ENCODE measurements at places on chromosomes 3 and 15. TPM values are rescaled to one million over a fixed set of nuclear protein-coding genes. Genes with fewer than 3 reads are reported as not detected.

DNA sequence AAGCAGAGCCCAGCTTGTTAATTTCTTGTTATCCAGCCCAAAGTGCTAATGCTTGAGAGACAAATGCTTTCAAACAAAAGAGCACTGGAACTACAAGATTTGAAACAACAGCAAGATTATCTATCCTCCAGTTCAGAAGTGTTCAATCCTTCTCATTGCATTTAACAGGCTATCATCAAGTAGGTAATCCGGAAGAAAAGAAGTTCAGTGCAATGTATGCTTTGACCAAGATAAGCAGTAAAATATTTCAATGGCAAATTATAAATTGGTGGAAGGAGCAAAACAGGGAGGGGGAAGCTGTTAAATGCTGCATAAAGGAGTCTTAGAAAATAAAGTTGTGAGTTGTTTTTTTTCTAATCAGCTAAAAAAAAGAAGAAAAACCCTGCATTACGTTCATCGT lies 8.8 kb downstream of the LRIG1 start:
- no peak for DNase-seq

DNA sequence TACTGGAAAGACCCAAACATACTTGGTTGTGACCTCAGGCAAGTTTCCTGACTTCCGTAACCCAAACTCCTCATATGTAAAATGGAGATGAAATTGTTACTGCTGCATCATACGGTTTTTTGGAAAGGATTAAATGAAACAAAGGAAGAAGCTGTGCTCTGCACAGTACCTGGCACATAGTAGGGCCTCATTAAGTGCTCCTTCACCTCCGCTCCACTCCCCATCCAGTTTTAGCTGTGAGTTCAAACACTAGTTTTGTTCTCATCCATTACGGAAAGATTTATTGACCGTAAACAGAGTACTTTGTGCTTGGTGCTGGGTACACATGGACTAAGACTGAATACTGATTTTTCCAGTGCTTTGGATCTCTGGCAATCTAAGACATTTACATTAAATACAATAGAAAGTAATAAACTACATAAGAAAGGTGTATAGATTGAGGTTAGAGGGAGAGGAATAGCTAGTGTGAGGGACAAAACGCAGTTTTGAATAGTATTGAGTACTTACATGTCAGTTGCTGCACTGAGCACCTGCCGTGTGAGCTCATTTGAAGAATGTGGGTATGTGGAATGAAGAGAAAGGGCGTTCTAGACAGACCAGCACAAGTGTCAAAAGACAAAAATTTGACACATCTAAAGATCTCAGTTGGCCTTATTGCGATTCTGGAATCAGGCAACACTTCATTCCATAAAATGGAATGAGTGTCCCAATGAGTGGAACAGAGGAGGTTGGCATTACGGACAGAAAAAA lies 594 bp upstream of the ICE2 start:
- no peak for DNase-seq

- DNase-seq, result no peak
Measured at GRCh38 chr3:123385499-123385898, 63.4 kb downstream of the ADCY5 start.

DNA sequence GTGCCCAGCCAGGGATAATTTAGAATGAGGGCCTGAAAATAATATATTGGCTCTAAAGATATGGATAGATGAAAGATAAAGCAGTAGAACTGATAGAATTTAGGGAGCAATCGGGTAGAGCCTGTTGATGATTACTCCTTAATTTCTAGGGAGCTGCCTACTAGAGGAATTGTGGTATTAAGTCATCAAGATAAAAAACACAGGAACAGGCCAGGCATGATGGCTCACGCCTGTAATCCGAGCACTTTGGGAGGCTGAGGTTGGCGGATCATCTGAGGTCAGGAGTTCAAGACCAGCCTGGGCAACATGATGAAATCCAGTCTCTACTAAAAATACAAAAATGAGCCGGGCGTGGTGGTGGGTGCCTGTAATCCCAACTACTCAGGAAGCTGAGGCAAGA lies 130.4 kb downstream of the PCCB start:
- DNase-seq, result peak; percentile 34

DNA sequence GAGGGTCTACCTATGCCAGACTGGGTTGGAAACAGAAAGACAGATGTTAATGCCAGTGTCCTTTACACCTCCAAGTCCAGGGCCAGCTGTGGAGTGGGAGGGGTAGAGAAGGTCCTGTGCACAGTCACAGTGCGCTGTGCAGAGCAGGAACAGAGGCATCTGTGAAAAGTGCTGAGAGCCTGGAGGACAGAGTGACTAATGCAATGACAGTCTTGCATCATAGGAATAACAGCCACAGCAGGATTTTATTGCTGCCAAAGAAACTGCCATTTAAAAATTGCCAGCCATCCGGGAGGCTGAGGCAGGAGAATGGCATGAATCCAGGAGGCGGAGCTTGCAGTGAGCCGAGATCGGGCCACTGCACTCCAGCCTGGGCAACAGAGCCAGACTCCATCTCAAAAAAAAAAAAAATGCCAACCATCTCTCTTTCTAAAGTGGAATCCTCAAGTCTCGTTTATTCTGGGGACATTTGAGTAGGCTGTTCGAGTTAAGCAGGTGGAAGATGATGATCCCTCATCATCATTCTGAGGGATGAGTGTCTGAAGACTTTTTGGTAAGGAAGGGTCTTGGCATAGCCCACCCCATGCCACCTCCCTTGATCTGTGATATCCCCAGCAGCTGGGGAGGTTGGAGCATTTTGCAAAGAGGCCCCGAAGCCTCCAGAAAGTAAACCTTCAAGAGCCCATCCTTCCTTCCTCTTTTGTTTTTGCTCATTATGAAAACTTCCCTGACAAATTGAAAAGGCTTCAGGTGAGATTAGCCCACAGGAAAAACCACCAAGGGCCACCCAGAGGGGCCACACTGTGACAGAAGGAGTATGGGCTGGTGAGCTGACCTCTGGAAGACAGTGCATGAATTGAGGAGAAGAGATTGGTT lies 7.7 kb downstream of the CCR2 start:
- DNase-seq, result no peak

LRRC28 gene
- 17.5 TPM for total RNA-seq

DNA sequence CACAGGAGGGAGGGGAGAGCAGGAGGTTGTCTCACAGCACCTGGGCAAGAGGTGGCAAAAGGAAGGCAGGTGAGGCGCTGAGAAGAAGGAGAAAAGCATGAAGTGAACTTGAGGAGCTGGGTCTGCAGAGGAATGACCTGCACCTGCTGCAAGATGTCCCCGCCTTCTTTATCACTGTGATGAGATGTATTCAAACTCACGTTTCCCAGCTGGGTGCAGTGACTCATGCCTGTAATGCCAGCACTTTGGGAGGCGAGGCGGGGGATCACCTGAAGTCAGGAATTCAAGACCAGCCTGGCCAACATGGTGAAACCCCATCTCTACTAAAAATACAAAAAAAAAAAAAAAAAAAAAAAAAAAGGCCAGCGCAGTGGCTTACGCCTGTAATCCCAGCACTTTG lies 22.2 kb upstream of the ZNF710 start:
- DNase-seq, result no peak

SPATA12 gene
- under 0.01 TPM for total RNA-seq

ALAS1 gene
- 29.7 TPM for total RNA-seq

DNA sequence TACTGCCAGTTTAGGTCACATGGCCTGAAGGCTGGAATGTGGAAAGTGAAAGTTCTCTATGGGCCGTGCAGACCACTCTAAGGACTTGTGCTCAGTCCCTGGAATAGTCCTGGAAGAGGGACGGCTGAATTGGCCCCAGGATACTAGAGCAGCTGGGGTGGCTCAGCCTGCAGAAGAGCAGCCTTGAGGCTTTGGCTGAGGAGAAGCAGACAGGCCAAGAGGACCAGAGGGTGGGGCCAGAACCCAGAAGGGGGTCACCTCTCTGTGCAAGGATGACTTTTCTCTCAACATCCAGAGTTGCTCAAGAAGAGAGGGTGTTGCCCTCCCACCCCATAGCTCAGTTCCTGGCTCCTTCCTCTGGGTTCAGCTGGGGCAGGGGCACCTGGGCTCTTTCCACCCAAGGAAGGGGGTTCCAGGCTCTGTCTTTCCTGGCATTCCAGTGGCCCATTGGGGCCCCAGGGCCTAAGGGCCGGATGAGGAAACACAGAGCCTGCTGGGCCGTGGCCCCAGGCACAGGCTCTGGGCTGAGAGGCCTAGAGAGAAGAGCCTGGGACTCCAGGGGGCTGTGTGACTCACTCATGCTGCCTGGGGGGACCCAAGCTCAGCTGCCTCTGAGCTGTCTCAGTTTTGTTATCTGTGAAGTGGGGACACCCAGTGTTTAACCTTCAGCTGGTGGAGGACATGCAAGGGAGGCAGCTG lies 8.5 kb upstream of the FBLN2 start:
- no peak for DNase-seq

DNA sequence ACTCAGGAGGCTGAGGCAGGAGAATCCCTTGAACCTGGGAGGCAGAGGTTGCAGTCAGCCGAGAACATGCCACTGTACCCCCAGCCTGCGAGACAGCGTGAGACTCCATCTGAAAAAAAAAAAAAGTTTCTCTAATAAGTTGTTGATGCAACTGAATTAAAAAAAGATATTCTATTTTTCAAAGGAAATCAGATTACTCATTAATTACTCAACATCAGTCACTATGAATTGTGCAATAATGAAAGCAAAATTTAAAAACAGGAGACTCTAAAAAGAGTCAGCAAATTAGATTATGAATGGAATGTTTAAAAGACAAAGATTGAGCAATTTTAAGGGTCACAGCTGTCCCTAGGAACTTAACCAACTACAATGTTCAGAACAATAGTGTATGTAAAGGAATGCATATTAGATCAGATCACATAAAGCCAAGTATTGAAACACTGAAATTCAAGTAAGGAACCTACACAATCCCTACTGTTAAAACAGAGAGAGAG lies 60.2 kb upstream of the SLC4A7 start:
- peak; percentile 68 for DNase-seq

GRCh38 chr15:67133738-67134066 lies 68.3 kb downstream of the SMAD3 start:
- DNase-seq, result no peak

SOX14 gene
- total RNA-seq, result not detected

- DNase-seq, result no peak
Measured at GRCh38 chr3:112627919-112628466, 12.9 kb downstream of the CCDC80 start.

ATP8B4 gene
- 0.54 TPM for total RNA-seq

DNA sequence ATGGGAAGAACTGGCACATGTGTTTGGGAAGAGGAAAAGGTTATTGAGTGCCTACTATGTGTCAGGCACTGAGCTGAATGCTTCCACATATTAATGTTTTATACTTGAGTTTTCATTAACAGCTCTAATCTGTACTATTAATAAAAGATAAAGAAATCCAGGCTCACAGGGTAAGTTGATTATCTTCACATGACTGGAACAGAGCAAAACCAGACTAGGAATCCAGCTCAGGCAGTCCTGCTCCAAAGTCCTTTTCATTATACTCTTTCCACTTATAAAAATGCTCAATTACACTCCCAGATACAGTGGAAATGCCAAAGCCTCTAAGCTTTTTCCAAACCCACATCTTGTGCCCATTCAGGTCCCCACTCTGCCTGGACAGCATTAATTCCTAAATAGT lies 97.6 kb downstream of the TNIK start:
- DNase-seq, result no peak

DNA sequence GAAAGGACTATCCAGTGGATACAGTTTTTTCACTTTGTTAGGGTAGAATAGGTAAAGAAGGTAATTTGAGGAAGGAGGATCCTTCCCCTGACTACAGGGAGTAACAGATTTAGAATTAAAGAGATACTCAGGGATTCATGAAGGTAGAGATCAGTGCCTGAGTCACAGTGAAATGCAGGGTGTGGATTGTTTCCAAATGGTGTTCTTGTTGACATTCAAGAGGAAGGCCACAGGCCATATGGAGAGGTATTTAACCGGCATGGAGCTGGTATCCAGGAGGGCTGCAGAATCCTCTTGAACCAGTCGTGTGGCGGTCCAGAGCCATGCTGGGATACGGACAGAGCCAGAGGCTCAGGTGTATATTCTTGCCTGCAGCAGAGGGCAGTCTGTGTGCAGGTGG lies 28.2 kb downstream of the GYG1 start:
- DNase-seq, result peak; percentile 44

ANKDD1A gene
- 2.8 TPM for total RNA-seq

- peak; percentile 56 for DNase-seq
Measured at GRCh38 chr3:171092467-171092911, 66.0 kb upstream of the SLC2A2 start.

GRCh38 chr3:167983583-167983982 lies 112.1 kb downstream of the GOLIM4 start:
- DNase-seq, result no peak

DNA sequence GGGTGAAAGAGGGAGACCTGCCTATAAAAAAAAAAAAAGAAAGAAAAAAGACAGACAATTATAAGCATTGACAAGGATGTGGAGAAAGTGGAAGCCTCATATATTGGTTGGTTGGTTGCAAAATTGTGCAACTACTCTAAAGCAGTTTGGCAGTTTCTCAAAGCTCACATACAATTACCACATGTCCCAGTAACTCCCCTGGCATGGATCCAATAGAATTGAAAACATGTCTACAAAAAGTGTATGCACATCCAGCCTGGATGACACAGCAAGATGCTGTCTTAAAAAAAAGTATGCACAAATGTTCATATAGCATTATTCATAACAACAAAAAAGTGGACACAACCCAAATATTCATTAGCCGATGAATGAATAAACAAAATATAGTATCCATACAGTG lies 19.5 kb downstream of the SETMAR start:
- peak; percentile 81 for DNase-seq

KBTBD13 gene
- not detected for total RNA-seq

DNA sequence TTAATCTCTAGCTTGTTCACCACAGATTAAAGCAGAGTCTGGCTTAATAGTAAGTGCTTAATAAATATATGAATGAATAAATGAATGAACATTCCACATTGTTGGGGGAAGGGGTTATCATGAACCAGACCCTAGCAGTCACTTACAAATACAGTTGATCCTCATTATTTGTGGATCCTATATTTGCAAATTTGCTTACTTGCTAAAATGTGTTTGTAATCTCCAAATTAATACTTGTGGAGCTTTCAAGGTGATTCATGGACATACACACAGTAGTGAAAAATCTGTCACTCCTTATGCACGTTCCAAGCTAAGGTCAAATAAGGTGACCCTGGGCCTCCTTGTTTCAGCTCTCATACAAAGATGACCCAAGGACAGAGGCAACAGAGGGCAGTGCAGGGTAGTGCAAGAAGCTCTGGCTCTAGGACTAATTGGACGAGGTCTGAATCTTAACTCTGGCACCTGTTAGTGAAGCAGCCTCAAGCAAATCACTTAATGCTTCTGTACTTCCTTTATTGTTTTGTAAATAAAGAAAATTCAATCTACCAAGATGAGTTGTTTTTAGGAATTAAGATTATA lies 112.8 kb upstream of the C2CD4B start:
- no peak for DNase-seq

DNA sequence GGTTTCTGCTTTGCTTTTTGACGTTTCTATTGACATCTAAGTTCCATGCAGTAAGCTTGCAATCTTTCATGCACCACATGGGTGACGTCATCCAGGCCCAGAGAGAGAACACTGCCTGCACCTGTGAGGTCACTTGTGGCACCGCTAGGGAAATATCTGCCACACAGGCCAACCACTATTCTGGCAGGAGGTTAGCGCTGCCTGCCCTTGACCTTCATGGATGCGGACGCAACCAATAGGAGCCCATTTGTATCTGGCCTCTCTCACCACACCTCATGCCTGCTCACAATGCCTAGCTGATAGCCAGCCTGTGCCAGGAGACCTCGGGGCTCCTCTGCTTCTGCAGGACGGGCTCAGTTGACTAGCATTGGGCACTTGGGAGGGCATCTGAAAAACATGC lies 55.8 kb upstream of the PRR23E start:
- no peak for DNase-seq

All from IMR-90 (cell line).